Kidney glomerular epithelial cell (primary cell): ENCODE measurements at places on chromosomes 13 and 19.
A peak's percentile ranks its signal among the peaks of the same experiment; 100 is the strongest.

DNA sequence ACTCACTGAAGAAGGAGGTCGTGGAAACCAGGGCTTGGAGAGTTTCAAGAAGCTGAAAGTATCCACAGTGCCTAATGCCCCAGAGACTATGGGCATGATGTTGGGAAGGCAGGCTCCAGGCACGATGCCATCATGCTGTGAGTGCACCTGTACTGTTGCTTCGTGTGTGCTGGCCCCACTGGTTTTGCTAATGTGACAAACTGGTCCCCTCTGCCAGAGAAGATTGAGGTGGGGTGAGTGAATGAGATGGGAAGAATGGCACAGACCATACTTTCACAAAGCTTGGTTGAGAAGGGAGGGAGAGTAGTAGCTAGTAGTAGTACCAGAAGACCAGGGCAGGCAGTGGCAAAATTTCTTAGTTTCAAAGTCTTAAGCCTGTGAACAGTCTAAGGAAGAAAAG lies 19.0 kb upstream of the POP4 start:
- DNase-seq: no peak

- peak; percentile 32 for DNase-seq
Observed at GRCh38 chr19:913080-913748, at the start of gene R3HDM4. R3HDM4 (minus strand) TSS chr19:913219; CDS start chr19:913157, 62 bp downstream.

DNA sequence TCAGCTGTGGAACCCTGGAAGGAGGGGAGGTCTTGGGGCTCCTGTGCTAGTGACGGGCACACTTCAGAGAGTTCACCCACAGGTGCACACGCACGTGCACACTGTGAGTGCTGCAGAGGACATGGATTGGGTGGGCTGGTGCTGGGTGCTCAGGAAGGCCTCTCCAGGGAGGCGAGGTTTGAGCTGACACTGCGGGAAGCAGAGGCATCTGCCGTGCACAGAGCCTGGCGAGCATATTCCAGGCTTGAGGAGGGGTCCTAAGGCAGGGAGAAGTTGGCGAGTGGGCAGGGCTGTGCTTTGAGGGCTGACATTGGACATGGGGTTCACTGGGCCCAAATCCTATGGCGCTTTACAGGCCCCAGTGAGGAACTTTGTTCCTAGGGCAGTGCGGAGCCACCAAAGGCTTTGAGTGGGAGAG lies 25.6 kb downstream of the CCDC8 start:
- DNase-seq: no peak

GRCh38 chr19:2038284-2039088 lies 12.6 kb downstream of the MKNK2 start:
- DNase-seq: no peak
